ENCODE measurements at places on chromosomes 2 and 18. TPM values are rescaled to one million over a fixed set of nuclear protein-coding genes. Genes with fewer than 3 reads are reported as not detected.

Gene EPB41L3
- 1.1 TPM for total RNA-seq

Gene GPR39
- not detected for total RNA-seq

Gene STARD6
- total RNA-seq: not detected

Gene NT5DC4
- total RNA-seq: not detected

Gene ST3GAL5
- total RNA-seq: 15.1 TPM

Gene TMX3
- total RNA-seq: 49.8 TPM

Gene LMAN1
- total RNA-seq: 118 TPM

Gene CNTNAP5
- total RNA-seq: not detected

Gene RGPD6
- 14.9 TPM for total RNA-seq

Gene RIT2
- not detected for total RNA-seq

Gene KCNS3
- total RNA-seq: not detected

Gene IL1RL1
- 0.10 TPM for total RNA-seq

- no peak for DNase-seq
These were observed 67.4 kb downstream of the BOLA3 start for GRCh38 chr2:74080346-74080745.

DNA sequence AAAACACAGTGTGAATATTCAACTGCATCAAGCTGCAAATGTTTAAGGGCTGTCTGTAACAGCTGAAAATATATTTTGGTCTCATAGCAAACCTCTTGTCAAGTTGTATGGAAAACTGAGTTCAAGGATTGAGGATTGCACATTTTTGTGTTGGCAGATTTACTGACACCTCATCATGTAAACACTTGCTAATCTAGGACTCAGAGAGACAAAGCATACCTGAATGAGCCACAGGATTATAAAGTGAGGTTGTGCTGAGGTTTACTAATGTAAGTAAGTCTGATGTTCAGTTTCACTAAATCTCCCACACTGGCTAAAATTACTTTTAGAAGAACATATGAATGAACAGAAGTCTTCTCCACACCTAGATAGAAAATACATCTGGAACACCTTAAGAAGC lies 1993.1 kb upstream of the CELF4 start:
- no peak for DNase-seq

DNA sequence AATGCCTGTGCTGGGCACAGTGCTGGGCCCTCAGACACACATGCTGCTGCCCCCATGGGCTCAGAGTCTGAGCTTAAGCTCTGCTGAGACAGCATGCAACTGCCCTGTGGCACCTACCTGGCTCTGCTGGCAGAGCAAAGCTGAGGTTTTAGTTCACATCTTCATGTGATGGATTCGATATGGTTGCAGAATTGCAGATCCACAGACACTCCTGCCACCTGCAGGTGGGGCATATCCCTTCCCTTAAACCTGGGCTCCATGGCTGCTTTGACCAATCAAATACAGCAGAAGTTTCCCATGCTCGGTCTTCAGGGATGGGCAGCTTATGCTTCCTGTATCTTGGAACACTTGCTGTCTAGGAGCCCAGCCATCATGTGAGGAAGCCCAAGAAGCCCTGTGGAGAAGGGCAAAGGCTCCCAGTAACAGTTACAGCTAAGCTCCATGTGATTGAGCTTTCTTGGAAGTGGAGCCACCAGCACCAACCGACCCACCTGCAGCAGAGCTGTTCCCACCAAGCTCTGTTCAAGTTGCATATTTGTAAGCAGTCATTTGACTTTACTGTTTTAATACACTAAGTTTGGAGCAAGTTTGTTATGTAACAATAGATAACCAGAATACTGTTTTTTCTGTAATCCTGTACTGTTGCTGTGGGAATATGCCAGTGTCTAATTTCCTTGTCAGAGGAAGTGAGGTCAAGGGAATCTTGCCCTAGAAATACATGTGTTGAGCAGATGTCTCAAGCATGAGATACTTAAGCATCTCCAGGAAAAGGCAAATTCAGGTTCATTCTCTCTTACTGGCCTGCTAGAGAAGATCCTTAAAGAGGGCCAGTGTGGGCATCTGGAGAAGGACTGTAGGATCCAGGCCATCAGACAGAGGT lies 79.3 kb downstream of the SH3RF3 start:
- no peak for DNase-seq

DNA sequence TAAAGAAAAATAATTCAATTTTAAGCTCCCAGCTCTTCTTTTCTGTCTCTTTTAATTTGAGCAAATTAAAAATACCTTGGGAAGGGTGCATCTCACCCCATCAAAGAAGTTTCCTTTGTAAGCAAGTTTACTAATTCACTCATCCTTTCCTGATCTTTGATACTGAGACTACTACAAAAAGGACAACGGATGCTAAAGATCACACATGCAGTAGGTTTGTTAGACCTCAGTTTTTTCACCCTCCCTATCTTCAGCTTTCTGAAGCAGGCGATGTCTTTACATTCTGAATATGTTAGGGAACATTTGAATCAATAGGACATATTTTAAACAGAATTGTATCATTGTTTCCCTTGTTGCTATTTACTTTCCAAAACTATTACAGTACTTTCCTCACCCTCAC lies 6.0 kb upstream of the HNRNPLL start:
- DNase-seq: no peak

- DNase-seq: no peak
These were observed 191.4 kb upstream of the BOD1L2 start for GRCh38 chr18:56955490-56955889.

DNA sequence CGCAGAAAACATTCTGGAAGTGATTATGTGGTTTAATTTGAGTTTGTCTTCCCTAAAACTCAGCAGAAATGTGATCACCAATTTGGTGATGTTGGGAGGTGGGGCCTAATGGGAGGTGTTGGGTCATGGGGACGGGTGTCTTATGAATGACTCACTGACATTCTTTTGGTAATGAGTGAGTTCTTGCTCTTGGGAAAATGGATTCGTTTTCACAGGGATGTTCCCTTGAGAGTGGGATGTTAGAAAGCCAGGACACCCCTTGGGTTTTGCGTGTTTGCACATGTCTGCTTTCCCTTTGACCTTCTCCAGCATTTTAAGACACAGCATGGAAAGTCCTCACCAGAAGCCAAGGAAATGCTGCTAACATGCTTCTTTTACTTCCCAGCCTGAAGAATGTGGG lies 321.5 kb upstream of the NT5C1B start:
- DNase-seq: no peak

- DNase-seq: peak; percentile 79
These were observed 569 bp downstream of the PDK1 start for GRCh38 chr2:172556284-172557033.

DNA sequence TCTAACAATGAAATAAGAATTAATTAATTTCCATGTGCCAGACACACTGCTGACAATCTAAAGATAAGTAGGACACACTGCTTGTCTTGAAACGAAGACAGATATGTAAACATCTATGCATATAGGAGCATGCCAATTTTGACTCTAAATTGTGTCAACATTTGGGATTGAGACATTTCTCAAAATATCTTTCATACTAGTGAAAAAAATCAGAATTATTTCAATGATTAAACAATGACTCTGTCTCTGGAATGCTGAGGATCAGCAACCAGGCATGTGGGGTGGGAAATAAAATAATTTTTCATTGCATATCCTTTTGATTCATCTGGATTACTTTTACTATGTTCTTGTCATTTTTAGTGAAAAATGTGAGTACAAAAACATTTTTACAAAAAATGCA lies 262.6 kb upstream of the SYT4 start:
- no peak for DNase-seq

GRCh38 chr18:50090370-50091312 lies 104.3 kb downstream of the MYO5B start:
- no peak for DNase-seq

DNA sequence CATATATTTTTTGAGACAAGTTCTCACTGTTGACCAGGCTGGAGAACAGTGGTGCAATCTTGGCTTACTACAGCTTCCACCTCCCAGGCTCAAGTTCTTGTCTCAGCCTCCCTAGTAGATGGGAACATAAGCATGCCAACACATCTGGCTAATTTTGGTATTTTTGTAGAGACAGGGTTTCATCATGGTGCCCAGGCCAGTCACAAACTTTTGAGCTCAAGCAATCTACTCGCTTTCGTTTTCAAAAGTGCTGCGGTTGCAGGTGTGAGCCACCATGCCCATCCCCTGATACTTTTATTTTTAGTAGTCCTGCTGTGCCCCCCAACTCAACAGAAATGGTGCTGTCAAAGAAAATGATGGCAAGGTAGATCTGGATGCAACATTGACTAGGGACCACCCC lies 1127.3 kb downstream of the SUCLG1 start:
- no peak for DNase-seq

DNA sequence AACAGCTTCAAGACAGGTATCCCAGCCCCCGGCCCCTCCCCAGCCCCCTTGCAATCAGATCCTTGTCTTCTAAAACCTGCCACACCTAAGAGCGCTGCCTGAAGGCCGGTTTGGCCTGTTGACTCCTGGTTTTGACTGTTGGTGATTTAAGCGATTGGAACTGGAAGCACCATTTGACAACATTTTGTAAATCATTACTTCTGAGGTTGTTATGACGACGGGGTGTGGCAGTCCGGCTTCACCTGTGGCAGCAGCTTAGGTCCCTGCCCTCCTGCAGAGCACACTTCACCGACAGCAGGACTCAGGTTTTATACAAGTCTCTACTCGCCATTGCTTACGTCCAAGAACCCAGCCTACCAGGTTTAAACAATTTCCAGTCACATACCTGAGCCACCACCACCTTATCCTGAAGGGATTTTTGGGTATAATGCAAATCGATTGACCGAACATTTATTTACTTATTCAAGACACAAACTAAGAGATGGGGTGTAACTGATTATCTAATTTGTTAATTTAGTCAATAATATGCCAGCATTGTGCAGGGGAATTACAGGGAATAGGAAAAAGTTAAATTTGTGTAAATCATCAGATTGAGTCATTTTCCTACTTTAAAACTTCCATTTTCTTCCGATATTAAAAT lies 707 bp upstream of the DGUOK start:
- no peak for DNase-seq

DNA sequence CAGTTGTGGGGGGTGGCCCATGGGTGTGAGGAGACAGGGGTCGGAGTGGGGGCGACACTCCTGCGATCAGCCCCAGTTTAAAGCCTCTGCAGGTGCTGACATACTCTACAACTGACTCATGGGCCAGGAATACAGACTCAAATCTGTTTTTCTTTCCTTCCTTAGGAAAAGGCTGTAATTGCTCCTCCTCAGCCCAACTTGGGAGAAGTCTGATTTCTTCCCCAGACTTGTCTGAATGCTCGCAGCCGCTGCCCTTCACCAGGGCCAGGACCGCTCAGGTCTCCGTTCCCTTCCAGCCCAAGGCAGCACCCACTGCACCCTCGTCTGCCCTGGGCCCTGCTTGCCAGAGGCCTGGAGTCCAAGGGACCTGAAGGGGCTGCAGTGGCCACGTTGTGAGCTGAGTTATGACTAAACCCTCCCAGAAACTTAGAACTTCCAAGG lies 41.3 kb downstream of the RHOB start:
- DNase-seq: no peak

GRCh38 chr18:79397247-79397829 lies 1.6 kb downstream of the NFATC1 start:
- no peak for DNase-seq

GRCh38 chr2:25341011-25341727 lies 556 bp downstream of the DNMT3A start:
- DNase-seq: peak; percentile 48

DNA sequence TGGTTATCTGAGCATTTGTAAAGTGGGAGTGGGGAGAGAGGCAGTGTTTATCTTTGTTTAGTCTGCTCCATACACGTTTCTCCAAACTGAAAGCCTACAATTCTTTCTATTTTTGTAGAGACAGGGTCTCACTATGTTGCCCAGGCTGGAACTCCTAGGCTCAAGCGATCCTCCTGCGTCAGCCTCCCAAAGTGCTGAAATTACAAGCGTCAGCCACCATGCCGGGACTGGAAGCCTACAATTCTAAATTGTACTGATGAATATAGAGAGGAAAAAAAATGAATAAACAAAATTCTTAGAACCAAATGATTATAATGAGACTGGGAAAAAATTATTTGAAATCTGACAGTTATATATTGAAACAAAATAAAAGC lies 1.4 kb upstream of the ZFAND2B start:
- DNase-seq: no peak

DNA sequence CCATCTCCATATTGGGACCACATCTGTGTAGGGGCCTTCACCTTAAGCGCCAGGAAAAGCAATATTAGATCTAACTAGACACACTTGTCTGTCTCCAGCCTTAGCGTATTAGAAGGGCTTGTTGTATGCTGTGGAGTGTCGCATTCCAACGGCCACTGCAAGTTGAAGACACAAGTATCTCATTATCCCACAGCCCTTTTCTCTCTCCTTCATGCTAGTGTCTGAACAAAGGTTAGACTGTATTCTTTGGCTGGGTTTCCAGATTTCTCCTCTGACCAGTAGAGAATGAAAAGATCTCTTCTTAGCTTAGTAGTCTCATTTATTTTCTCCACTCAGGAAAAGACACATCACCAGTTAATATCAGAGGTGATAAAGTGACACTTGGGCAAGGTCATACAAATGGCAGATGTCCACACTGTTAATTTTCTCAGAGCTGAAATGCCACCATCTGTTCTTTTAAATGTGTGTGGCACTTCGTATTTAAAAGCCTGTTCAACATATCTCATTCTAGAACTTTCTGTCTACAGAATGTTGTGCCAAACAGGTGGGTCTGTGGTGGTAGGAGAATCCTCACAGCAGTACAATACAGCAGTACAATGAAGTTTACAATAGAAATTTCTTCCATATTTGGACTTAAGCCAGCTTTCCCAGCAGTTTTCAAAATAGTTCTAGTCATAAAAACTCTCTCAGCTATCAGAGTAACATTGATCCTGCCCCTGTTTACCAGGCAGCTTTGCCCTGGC lies 94.0 kb upstream of the ITGA6 start:
- no peak for DNase-seq

- DNase-seq: no peak
These were observed 7.3 kb upstream of the CAPN10 start for GRCh38 chr2:240579071-240579762.

- no peak for DNase-seq
These were observed 8.4 kb downstream of the PHLPP1 start for GRCh38 chr18:62723666-62724281.

GRCh38 chr2:117957616-117958015 lies 56.3 kb downstream of the CCDC93 start:
- no peak for DNase-seq
